ENCODE measurements at places on chromosomes 1 and 21.

DNA sequence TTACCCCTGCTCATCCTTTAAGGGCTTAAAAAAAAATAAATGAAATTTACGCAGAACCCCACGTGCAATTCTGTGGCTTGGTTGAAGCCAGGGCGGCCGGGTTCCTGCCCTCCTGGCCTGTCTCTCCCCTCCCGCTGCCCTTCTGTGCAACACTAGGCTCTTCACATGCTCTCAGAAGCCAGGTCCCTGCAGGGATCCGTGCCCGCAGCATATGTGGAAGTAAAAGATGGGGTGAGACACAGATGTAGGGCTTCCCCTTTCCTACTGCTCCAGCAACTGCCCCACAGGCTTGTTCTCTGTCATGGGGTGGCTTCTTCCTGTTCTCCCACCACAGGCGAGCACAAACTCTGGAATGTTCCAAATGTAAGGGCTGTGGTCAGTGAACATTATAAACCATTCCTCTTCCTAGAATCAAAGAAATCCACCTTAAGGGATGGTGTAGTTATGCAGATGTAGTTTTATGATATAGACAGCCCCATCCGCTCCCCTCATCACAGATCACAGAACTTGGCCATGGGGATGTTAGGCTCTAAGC, 535.4 kb downstream of the KIF26B start:
- DNase-seq: no peak

DNA sequence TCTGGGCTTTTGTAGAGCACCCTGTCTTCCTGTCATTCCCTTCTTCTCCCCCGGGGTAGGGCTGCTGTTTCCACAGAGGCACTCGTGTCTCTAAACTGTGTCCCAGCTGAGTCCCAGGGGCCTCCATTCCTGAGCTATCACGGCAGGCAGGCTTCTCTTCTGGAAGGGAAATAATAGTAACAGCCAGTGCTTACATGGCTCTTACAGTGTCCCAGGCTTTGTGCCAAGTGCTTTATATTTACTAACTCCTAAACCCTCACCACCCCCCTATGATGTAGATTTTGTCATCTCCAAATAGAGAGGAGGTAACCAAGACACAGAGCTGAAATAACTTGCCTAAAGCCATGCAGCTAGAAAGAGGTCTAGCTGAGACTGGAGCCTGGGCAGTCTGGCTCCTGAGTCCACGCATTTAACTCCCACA, 1.4 kb upstream of the CELF3 start:
- no peak for DNase-seq

GRCh38 chr1:202192770-202193613, 607 bp upstream of the LGR6 start:
- no peak for DNase-seq

- DNase-seq: no peak
Observed at GRCh38 chr1:66341446-66342089, 192.4 kb upstream of the SGIP1 start.

- no peak for DNase-seq
Observed at GRCh38 chr1:39732730-39733129, 6.0 kb upstream of the PPIE start.

DNA sequence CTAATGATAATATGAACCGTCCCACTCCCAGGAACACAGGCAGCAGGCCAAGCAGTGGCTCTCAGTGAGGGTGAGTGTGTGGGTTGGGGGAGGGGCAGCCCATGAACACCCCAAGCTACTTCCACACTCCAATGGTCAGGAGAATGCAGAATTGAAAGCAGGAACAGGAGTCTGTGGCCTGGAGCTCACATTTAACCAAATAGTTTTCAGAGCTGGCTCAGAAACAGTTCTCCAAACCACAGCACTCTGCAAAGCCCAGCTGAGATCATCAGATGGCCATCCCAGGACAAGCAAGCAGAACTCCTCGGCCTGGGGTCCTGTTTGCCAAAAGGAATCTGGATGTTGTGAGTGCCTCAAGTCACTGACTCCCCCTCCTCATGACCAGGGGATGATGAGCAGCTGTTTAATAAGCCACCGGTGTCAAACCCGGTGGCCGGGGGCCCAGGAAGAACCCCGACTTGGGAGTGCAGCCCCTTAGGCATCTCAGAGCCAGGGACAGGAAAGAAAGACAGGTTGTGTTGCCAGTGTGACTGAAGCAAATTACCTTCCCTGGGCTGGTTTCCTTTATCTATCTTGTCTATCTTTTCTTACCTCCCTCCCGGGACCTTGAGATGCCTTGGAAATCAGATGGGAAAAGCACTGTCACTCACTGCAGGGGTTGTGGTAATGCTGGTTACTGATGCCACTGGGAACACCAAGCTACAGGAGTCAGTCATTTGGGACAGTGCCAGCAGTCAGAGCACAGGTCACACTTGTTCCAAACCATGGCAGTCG, 20.4 kb downstream of the DEGS1 start:
- no peak for DNase-seq

DNA sequence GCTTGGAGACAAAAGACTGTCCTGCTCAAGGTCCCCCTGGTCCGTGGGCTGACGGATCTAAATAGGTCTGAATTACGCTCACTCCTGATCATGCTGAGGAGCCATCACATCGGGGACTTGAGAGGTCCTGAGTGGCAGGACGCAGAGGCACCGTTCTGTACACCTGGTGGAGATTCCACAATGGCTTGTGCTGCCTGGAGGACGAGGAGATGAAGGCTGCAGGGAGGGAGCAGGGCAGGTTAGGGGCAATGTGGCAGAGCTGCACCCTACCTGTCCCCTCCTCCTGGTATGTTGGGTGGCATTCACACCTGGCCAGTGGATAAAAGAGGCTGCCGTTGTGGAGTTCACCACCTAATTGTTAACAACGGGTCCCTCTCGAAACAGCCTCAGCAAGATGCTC, 38.7 kb downstream of the RHBG start:
- DNase-seq: no peak

DNA sequence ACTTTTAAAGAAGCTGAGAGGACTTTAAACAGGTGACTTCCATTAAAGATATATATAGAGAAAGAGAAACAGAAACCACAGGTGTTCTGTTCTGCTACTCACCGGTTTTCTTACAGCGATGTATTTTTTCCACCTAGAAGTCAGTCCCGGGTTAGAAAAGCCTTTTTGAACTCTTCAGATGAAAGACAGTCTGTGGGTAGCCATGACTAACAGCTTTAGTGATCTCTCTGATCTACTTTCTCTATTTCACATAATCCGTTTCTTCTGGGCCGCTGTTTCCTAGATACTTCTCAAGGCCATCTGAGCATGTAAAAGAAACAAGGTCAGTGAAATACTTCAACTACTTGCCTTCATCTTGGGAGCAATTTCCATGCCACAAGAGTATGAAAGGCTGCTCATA, 25.1 kb downstream of the WDR64 start:
- DNase-seq: no peak

DNA sequence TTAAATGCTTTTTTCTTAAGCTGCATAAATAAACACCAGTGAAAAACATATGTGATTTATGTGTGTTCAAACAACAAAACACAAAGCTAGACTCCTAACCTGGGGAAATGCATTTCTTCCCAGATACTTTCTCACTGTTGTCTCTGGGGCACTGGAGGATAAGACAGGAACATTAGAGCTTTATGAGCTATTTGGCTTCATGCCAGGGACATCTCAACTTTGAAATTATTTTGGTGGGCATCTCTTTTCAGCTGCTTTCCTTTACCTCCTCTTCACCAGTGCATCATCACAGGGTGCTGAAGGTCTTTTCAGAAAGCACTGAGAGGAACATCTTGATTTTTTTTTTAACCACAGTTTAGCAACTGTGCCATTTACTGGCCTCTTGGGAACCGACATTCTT, 212.9 kb downstream of the DNM3 start:
- no peak for DNase-seq

DNA sequence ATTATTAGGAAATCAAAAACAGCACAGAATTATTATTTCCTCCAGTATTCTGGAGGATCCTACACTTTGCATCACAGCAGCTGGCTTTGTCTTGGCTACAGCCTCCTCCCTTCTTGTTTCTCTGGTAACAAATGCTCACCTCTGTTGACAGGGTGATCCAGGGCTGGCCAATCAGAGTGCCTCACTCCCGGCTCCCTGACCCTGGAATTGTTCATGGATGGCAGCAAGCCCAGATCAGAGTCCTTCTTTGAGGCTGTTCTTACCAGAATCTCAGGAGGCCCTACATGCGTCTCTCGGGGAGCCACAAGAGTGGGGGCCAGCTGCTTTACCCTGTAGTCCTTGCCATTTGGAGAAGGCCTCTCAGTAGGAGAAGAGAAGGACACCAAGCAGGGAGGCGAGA, 48.4 kb upstream of the IGSF5 start:
- no peak for DNase-seq

DNA sequence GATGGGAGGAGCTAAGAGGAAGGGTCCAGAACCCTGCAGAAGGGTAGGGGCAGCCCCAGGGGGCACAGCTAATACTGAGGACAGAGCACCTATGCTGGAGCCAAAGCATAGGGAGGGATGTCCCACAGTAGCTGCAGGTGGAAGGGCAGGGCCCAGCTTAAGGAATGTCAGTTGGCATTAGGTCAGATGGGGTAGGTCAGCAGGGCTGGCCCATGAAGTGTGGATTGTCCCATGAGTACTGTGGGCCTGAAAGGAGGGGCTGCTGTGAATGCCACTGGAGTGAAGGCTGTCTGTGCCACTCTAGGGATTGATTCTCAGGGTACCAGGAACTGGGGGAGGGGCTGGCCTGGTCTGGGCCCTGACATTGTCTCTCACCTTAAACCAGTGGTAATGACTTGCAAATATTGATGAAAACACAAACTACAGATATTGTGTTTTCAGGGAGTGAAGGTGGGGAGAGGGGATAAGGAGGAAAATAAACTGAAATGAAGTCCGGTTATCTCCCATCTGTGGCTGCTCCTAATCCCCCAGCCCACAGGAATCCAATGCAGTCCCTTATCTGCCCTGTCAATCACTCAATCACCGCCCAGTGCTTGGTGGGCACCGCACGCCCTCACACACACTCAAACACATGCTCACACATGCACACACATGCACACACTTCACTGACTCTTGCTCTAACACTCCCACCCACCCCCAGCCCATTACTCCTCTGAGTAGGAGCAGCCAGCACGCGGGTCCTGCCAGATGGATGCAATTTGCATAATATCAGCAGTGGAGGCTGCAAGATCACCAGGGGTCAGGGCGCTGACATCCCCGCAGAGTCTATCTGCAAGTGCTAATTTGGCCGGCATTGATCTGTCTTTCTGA, 27.8 kb downstream of the DMAP1 start:
- DNase-seq: no peak

DNA sequence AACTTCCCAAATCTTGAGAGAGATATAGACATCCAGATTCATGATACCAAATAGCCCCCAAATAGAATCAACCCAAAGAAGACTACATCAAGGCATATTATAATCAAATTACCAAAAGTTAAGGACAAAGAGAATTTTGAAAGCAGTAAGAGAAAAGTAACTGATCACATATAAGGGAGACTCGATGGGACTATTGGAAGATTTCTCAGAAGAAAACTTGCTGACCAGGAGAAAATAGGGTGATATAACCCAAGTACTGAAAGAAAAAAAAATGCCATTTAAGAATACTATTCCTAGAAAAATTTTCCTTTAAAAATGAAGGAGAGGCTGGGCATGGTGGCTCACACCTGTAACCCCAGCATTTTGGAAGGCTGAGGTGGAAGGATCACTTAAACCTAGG, 30.5 kb upstream of the WNT2B start:
- DNase-seq: no peak

GRCh38 chr1:18481921-18482701, 1.4 kb downstream of the KLHDC7A start:
- DNase-seq: no peak

- no peak for DNase-seq
Observed at GRCh38 chr1:160338580-160338979, 4.5 kb downstream of the COPA start.

GRCh38 chr1:116671912-116672311, 4.4 kb upstream of the IGSF3 start:
- DNase-seq: no peak

DNA sequence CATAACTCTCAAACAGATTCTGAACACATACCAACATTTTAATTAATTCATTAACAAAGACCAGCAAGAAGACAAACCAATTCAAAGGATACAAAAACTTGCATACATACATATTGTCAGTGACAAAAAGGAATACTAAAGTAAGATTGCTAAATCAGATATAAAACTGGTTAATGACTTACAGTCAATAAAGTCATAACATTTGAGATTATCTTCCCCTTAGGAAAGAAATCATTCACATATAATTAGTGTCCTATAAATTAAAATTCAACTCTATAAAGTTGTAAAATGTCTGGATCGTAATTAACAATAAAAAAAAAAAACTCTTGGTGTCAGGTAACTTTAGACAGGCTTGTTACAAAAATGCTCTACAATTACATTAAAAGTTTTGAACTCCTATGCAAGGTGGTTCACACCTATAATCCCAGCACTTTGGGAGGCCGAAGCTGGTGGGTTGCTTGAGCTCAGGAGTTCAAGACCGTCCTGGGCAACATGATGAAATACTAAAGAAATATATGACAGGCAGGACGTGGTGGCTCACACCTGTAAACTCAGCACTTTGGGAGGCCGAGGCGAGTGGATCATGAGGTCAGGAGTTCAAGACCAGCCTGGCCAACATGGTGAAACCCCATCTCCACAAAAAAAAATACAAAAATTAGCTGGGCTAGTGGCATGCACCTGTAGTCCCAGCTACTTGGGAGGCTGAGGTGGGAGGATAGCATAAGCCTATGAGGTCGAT, 17.7 kb upstream of the RAB3B start:
- no peak for DNase-seq

DNA sequence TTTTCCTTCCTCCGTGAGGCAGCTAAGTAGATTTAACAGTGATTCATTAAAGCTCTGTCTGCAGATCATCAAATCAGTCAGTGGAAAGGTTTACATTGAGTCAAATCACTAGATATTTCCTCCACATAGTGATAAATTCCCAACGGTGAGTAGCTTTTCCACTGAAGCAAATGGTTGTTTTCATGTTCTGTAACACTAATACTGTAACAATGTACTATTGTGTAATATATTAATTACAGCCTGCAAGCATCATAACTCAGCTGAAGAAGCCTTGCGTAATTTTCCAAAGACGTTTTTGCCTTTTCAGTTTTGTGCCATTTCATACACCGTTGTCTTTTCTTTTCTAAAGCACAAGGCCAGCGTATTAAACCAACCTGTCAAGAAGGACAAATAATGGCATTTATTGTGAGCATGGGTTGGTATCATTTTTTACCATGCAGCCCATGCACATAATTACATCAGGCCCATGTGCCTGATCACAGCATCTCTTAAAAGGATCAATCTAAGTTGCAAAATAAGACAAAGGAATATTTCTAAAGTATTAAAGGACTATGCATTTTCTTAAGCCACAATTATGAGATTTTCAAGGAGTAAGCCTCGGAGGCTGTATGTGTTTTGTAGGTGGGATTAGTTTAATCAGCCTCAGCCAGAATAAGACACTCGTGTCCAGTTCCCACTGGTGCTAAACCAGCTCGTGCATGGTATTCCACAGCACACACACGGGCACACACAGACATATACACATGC, 16.7 kb upstream of the PDE9A start:
- peak; percentile 10 for DNase-seq
